NT2/D1 (cell line): ENCODE measurements at places on chromosomes 2 and 18.

DNA sequence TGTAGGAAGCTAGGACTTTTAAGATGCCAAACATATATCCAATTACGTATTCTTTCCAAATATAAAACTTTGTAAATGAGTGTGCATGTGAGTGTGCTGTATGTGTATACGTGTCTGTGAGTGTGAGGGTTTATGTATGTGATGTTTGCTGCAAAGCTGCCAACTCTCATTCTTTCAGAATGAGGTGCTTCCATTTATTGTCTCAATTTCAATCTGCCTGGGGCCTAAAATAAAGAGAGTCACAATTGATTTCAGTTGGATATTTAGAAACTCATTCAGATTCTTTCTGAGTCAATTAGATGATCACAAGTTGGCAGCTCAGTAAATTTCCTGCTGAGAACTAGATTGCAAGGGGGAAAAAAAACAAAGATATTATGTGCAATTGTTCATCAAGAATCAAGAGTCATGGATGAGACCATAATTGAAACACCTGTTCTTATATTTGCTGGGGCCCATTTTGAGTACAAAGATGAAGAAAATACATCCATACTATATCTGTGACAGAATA lies 621.2 kb upstream of the ACVR2A start:
- no peak for DNase-seq

- DNase-seq = no peak
Observed at GRCh38 chr2:219292616-219293015, 13.4 kb downstream of the DNAJB2 start.

GRCh38 chr2:235725016-235725489 lies 231.2 kb downstream of the AGAP1 start:
- DNase-seq = no peak

GRCh38 chr2:137870682-137871081 lies 93.6 kb upstream of the HNMT start:
- no peak for DNase-seq

DNA sequence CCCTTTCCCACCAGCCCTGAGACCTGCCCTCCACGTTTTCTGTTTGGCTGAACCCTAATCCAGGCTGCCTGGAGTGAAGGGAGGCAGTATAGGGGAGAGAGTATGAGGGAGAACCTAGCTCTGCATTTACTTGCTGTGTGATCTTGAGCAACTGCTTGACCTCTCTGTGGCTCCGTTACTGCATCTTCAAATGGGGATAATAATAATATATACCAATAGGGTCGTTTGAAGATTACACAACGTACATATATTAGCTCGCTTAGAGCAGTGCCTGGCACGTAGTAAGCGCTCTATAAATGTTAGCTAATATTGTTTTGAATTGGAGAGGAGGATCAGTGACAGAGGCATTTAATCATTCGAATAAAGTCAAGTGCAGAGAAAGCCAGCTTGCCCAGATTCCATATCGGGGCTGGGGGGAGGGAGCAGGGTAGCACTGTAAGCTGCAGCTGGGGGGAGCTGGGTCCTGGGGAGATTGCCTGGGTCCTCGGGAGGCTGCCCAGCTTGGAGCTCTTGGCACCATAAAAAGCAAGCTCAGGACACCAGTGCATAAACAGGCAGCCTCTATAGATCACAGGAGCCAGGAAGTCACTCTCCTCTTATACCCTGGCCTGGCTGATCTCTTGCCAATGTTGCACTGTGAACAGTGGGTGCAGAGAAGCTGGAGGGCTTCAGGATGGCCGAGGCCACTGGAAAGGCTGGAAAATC lies 19.1 kb downstream of the KCNK3 start:
- DNase-seq = no peak

DNA sequence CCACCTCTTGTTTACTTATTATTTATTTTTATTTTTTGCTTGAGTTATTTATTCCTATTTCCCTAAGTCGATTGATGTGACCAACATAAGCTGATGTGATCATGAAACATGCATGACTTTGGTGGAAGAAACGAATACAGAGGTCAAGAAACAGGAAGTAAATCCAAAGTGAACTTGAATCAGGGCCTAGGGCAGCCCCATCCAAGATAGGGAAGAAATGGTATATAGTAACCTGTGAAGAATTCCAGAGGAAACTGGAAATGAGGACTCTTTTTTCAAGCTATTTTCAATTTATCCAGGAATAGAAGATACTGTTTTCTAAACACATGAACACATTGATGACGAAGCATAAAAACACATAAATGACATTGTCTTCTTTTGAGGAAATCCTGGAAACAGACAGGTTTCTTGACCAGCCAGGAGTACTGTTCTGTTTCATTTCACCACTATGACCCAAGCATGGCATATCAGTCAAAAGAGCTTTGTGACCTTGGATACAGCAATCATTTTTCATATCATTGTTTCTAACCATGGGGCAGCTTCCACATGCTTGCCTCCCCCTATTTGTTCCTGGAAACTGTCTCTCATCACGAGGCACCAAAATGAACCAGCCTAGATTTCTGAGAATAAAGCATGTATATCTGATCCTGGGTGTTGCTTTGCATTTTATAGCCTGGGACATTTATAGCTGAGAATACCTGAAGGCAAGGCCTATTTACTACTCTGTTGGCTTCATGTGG lies 9.1 kb upstream of the LCLAT1 start:
- no peak for DNase-seq

- peak; percentile 33 for DNase-seq
Observed at GRCh38 chr2:24466871-24467870, 23.9 kb upstream of the NCOA1 start.

- DNase-seq = no peak
Observed at GRCh38 chr2:109727929-109728447, 66.1 kb upstream of the RGPD5 start.

- no peak for DNase-seq
Observed at GRCh38 chr2:226788881-226789490, 10.6 kb downstream of the IRS1 start.

DNA sequence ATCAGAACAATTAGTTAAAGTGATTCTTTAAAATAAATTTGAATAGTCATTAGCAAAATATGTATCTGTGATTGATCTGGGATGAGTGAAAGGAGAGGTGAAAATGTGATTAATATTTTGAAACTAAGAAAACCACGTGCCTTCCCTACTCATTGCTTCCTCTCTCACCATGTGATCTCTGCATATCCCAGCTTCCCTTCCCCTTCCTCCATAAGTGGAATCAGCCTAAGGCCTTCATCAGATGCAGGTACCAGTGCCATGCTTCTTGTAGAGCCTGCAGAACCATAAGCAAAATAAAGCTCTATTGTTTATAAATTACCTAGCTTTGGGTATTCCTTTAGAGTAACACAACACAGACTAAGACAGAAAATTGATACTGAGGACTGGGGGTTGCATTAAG lies 11.2 kb upstream of the STAT1 start:
- no peak for DNase-seq

GRCh38 chr18:56575819-56576663 lies 62.4 kb downstream of the TXNL1 start:
- peak; percentile 13 for DNase-seq

DNA sequence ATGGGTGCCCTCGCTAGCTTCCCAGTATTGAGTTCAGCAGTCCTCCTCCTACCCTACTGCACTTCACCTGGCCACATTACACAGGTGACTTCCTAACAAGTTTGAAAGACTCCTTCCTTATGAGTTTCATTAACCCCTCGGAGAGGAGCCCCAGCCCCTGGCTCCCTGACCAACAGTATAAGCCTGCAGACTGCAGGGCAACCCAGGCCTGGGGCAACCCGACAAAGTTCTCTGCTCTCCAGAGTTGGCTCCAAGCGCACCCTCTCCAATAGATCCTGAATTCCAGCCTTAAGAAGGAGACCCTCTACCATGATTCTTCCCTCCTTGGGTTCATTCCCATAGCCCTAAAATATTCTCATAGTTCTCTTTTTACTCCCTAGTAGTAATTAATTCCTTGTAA lies 1162.8 kb upstream of the TMEFF2 start:
- no peak for DNase-seq

DNA sequence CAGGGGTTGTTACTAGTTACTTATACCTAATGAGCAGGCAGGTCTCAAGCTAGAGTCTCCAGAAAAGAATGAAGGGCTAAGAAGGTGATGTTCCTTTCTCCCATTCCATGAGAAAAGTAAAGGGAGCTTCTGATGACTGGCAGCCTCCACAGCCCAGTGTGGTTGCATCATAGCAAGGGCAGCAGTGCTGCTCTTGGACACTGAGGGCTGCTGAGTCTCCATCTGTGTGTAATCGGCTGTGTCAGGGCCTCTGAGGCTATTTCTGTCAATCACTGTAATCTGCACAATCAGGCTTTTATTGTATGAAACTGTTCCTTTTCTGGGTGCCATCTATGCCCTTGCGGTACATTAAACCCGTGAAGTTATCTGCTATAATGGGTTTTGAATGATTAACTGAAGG lies 164.1 kb upstream of the FBXO11 start:
- DNase-seq = no peak

DNA sequence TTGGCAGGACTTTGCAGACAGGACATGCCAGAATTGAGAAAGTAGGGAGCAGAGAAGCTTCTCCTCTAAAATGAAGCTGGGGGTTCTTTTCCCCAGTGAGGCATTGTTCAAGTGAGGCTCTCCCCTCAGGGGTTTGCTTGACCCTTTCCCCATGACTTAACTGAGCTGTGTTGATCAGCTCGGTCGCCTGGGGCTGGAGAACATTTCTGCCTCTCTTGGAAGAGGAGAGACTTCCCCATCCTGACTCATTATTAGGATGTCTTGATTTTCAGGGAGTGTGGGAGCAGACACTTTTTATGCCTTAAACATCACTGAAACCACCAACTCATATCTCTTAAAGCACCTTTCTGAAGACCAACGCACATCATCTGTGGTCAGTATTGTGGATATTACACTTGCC lies 27.9 kb upstream of the GLI2 start:
- DNase-seq = no peak

DNA sequence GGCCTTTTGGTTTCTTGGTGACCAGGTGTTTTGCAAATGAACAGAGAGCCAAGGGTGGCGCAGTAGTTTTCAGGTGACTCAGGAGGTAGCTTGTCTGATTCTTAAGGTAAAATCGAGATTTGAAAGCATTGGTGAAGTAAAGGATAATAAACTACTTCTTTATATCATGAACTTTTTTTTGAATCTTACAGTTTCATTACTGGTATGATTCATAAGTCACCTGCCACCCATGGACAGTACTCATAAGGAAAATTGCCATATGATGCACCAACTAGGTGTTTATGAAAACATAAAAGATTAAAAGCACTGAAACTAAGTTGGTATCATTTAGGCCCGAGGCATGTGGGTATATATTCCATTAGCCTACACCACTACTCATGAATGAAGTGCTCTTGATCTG lies 84.1 kb upstream of the MGAT5 start:
- DNase-seq = no peak

DNA sequence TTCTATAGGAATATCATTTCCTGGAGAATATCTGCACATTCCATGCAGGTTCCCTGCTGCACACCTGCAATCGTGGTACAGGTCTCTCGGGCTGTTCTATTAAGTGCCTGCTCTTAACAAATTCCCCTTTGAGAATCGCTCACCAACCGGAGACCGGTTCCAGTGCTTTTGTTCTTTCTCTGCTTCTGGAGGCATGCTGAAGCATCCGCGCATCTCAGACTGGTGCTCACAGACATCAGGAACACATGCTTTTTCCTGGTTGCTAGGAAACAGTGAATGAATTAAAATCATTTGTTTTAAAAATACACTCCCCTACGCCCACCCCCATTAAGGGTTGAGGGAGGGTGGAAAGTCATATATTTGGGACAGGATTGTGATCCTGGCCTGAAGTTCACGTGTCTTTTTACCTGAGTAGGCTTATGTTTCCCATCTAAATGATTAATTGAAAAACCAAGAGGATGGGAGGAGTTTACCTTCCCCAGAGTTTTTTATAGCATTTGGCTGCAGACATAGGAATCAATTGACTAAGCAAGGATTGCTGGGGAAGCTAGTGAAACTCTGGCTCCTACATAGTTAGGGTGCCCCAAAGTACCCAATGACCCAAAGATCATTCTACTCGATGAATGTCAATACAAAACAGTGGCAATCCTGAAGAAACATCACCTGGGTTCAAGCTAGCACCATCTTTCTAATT lies at the start of gene C2orf80:
TSS of gene C2orf80 (minus strand) at position 221 of the 694 bp plus-strand sequence. CDS start 3,044 bp downstream, outside the sequence.
- no peak for DNase-seq

DNA sequence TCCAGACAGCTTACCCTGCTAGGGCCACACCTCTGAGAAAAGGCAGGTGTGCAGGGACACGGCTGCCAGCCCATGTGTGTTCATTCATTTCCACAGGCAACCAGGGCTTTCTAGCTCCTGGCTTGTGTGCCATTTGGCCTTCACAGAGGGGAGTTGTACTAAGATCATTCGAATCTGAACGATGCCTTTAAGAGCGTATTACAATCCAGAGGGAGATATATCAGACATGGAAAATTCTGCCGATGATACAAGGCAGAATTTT lies 64.2 kb upstream of the OTOF start:
- no peak for DNase-seq

DNA sequence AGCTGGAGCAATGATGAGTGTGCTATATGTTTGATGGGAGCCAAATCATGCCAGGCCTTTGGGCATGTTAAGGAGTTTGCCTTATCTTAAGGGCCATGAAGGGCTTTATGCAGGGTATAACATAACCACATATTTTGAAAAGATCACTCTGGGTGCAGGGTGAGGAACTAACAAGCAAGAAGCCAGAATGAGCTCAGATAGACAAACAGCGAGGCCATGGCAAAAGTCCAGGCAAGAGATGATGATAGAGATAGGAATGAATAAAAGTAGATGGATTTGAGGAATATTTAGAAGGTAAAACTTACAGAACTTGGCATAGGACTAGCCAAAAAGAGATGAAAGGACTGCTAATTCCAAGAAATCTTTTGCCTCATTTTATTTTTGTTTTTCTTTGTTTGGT lies 6.7 kb downstream of the GALNT3 start:
- no peak for DNase-seq

DNA sequence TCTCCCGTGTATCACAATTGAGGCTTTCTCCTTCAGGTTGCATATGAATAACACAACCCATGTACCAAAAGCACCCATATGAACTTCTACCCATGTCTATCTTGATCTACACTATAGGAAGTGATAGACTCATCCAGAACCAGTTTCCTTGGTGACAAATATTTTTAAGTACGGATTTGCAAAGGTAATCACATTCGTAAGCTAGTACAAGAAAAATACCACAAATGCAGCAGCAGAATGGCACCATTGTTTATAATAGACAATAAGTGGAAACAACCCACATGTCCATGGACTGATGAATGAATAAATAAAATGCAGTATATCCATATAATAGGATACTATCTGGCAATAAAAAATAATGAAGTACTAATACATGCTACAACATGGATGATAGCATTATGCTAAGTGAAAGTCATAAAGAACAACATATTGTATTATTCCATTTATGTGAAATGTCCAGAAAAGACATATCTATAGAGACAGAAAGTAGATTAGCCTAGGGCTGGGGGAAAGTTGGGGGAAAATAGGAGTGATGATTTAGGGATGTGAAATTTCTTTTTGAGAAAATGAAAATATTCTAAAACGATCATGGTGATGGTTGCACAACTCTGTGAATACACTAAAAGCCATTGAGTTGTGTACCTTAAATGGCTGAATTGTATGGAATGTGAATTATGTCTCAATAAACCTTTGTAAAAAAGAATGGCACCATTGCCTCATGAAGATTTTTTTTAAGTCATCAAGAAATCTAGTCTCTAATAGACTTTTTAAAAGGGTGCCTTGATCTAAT lies 3.4 kb upstream of the CCDC88A start:
- no peak for DNase-seq
